WTC11 (cell line): ENCODE measurements at places on chromosomes 4 and X.
A peak's percentile ranks its signal among the peaks of the same experiment; 100 is the strongest.

DNA sequence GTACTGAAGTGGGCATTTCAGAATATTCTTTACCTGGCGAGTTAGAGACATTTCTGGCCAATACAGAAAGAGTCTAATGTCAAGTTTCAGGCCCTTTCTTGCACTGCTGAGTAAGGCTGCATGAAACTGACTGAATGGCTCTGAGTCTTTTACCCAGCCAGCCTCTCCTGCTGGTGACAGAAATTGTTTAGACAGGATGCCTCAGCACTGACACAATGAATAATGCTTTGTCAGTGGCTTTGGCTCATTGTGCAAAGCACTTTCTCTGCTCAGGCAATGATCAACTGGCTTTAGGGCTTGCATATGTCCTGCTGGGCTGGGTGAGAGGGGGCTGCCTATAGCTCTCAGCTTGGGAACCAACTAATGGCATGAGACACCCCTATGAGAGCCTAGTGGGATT is 45.5 kb downstream of the CLNK start:
- peaks cover 2% of the 10 kb centered on the region; the same call in 1 of the 2 replicates for H3K27me3 ChIP-seq
- no peak overlapping the region for H3K27ac ChIP-seq

DNA sequence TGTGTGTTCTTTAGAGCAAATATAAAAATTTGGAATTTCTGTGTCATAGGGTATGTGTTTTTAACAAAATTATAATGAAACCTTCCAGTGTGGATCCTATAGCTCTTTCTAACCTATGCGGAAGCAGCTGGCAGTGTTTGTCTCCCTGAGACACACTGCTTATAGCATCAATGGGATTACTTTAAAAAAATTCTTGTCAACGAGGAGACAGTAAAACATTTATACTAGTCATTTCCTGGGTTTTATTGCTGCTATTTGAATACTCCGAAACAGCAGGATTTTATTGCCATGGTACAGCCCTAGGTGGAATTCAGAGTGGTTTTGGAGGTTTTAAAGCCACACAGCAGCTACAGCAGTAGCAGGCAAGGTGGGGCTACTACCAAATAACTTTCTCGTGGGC is 145.1 kb upstream of the IL1RAPL2 start:
- no peak overlapping the region for H3K4me3 ChIP-seq
- H3K27ac ChIP-seq, result no peak overlapping the region
- peaks cover 3% of the 10 kb centered on the region for H3K4me1 ChIP-seq
- DNase-seq, result no peak

GRCh38 chrX:47568656-47569295 is 7.8 kb downstream of the ARAF start:
- no peak overlapping the region for H3K4me3 ChIP-seq
- peak; percentile 39 for DNase-seq
- H3K27ac ChIP-seq, result no peak overlapping the region
- H3K27me3 ChIP-seq, result no peaks in the 10 kb centered on the region
- H3K36me3 ChIP-seq, result peaks cover 49% of the 10 kb centered on the region

DNA sequence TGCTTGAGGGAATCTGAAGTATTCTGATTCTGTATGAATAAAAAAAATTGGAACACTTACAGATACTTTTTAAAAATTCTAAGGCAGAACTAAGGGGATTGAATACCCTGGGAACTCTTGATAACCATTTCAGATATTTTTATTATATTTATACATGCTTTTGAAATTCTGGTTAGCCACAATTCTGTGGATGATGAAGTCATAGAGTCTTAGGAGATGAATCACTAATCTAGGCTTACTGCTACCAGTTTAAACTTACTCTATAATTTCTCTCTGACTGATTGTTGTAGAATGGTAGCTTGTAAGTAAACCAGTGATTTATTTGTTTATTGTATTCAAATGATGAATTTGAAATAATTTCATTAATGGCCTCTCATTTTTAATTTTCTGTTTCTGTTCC is 11.4 kb upstream of the SLAIN2 start:
- no peaks in the 10 kb centered on the region for H3K4me1 ChIP-seq
- DNase-seq, result no peak
- no peaks in the 10 kb centered on the region; the same call in none of the 2 replicates for H3K27me3 ChIP-seq
- H3K27ac ChIP-seq, result no peak overlapping the region
- no peak overlapping the region for H3K4me3 ChIP-seq

DNA sequence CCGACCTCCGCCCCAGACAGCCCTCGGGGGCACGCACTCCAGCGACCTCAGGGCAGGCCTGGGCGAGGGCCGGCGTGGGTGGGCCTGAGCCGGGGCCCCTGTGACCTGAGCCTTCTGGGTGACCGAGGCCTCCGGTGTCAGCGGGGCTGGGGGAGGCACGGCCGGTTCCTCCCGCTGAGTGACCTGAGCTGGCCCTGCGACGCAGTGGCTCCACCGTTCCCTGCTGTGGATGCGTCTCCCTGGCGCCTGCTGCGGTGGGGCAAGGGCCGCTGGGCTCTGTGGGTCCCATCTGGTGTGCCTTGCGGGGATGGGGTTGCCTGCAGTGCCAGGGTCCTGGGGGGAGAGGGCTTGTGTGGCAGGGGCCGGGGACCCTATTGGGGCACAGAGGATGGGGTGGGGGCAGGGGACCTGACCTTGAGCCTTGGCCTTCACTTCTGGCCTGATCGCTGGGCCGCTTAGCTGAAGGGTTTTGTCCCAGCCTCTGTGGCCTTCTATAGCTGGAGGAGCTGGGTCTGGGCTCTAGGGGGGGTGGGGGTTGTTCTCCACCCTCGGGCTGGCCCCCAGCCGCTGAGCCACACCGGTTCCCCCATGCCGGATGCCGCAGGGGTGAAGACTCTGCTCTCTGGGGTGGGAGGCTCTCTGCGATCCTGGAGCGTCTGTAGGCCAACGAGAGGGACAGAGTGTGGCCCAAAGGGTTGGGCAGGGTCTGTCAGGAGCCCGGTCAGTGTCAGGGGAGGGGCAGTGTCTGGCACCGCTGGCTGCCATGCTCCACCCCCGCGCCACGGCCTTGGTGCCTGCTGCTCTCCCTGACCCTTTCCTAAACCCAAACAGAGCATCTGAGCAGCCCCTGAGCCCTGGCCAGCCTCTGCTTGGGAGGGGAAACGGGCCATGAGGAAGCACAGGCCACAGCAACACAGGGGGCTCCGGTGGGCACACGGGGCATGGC is 2.3 kb downstream of the NAT8L start:
- peaks cover 3% of the 10 kb centered on the region for H3K4me1 ChIP-seq
- peaks cover 34% of the 10 kb centered on the region for H3K27me3 ChIP-seq
- no peak for DNase-seq
- no peak overlapping the region for H3K27ac ChIP-seq
- peak overlapping the region; percentile 20; the same call in 1 of the 2 replicates for H3K4me3 ChIP-seq

- H3K4me1 ChIP-seq, result no peaks in the 10 kb centered on the region
- no peaks in the 10 kb centered on the region for H3K27me3 ChIP-seq
These were observed 32.9 kb upstream of the ETNPPL start for GRCh38 chr4:108795733-108796132.

DNA sequence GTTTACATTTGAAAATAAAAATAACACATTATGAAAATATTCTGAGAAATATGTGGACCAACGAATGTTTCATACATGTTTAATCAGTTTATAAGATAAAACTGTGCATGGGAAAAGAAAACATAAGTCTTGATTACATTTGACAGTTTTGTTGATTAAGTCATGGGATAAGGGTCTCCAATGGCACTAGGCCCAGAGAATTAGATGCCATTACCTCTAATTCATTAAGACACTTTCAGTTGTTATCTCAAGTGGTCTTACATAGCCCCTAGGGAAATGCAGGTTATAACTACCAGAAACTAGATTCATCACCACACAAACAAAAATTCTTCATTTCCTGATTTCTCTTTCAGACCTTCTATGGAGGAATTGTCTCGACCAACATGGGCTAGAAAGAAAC is 300.8 kb downstream of the PCDH7 start:
- H3K27ac ChIP-seq, result no peak overlapping the region
- peaks cover 3% of the 10 kb centered on the region; the same call in 1 of the 2 replicates for H3K4me1 ChIP-seq
- H3K36me3 ChIP-seq, result no peaks in the 10 kb centered on the region

DNA sequence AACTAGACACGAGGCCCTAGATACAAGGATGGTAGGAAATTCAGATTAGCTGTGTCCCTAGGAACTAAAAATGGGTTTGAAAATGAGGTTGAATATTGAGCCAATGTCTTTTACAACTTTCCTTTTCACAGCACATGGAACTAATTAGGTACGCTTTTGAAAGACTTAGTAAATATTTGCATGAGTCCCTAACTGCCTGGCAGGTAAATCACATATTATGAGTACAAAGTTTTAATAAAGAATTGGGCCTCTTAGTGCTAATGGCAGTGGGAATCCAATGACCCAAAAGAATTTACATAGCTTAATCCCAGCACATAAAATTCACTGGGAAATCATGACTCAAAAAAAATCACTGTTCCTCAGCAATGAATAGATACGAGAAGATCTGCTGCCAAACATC is 16.8 kb downstream of the MUC7 start:
- H3K27ac ChIP-seq, result no peak overlapping the region
- no peak for DNase-seq
- no peaks in the 10 kb centered on the region for H3K27me3 ChIP-seq
- no peak overlapping the region for H3K4me3 ChIP-seq
- no peaks in the 10 kb centered on the region for H3K36me3 ChIP-seq
- 0 out of 2 replicates have a peak, but pooled peaks cover 2% of the 10 kb centered on the region for H3K4me1 ChIP-seq

GRCh38 chr4:169823685-169824084 is 65.9 kb upstream of the HPF1 start:
- H3K36me3 ChIP-seq, result peaks cover 11% of the 10 kb centered on the region
- no peak overlapping the region for H3K4me3 ChIP-seq
- H3K4me1 ChIP-seq, result no peaks in the 10 kb centered on the region
- no peak overlapping the region for H3K27ac ChIP-seq
- H3K27me3 ChIP-seq, result peaks cover 5% of the 10 kb centered on the region; the same call in 1 of the 2 replicates
- peak; percentile 65 for DNase-seq

DNA sequence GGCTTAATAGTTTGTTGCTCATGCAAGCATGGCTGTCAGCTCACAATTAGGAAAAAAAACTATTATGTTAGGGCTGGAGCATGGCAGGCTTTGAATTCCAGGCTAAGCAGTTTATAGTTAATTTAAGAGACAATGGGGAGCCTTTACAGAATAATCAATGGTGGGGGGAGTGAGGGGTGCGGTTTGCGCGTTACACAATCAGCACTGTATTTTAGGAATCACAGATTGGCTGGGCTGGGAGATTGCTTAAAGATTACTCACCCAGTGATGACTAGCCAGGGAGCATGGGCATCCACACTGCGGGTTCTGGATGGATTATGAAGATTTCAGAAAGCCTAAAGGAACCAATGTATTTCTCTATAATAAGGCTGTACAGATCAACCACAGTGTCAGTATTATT is 186.6 kb downstream of the SOX3 start:
- no peaks in the 10 kb centered on the region for H3K27me3 ChIP-seq
- no peak overlapping the region for H3K27ac ChIP-seq

- H3K27me3 ChIP-seq, result peaks cover 27% of the 10 kb centered on the region
- no peak overlapping the region for H3K27ac ChIP-seq
- peaks cover 7% of the 10 kb centered on the region for H3K36me3 ChIP-seq
- peak overlapping the region; percentile 66 for H3K4me3 ChIP-seq
These were observed 33.7 kb upstream of the STX18 start for GRCh38 chr4:4575284-4576211.

DNA sequence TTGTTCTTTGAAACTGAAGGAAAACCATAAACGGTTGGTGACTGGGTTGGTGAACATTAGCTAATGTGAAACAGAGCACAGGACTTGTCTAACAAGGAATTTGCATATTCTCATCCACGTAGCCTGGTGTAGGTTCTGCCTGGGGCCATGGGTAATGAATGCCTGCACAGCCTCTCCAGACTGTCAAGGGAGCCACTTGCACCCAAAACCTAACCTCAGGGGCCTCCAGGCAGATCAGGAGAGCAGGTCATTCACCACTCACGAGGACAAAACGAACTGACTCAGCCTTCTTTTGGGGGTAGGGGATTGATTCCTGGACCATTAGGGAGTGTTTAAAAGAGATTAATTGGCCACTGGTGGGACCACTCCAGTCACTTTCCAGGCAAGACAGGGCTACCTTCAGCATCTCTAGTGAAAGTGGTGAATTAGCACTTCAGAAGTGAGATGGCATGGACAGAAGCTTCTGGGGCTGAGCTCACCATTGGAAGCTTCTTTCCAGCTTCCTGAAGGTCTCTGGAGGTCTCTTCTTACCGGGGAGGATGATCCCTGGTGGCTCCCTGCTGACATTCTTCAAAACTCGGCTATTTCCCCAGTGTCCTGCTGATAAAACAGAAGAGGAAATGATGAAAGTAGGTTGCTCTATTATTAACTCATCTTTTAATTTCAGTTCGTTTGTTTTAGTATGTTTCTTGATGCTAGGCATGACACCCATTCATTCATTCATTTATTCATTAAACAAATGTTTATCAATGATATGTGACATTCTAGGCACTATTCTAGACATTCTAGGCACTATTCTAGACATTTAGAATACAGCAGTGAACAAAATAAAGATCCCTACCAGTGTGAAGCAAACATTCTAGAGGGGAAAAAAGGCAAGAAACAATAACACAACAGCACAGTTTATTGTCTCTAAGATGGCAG is 104.5 kb upstream of the LNX1 start:
- H3K4me1 ChIP-seq, result peaks cover 6% of the 10 kb centered on the region
- DNase-seq, result no peak
- no peak overlapping the region for H3K27ac ChIP-seq
- no peak overlapping the region for H3K4me3 ChIP-seq
- H3K27me3 ChIP-seq, result no peaks in the 10 kb centered on the region; the same call in none of the 2 replicates

DNA sequence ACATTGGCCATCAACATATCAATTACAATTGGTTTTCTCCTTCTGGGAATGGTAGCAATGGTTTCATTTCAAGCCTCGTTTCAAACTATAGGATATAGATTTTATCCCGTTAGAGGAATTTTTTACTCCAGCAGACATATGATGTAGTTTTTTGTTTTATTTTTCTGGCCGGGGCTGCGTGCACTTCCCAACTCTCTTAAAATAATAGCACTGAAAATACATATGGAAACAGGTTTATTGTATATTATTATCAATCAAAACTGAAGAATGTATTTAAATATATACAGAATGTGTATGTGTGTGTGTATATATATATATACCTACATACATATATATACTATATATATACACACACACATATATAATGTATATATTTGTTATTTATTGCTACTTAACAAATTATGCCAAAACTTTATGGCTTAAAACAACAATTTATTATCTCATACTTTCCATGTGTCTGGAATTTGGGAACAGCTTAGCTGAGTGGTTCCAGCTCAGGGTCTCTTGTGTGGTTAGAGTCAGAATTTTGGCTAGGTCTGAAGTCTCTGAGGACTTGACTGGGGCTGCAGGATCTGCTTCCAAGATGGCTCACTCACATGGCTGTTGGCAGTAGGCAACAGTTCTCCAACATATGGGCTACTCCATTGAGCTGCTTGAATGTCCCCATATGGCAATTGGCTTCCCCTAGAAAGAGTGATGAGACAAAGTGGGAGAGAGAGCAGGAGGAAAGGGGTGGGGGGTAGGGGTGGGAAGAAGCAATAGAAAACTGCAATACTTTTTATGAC is 314.1 kb downstream of the PPP1R2C start:
- H3K4me3 ChIP-seq, result no peak overlapping the region
- DNase-seq, result no peak
- no peak overlapping the region for H3K27ac ChIP-seq
- H3K36me3 ChIP-seq, result no peaks in the 10 kb centered on the region
- H3K27me3 ChIP-seq, result no peaks in the 10 kb centered on the region
- H3K4me1 ChIP-seq, result peaks cover 22% of the 10 kb centered on the region
